Kidney epithelial cell (primary cell): ENCODE measurements at places on chromosomes 1 and 21. TPM values are rescaled to one million over a fixed set of nuclear protein-coding genes. Genes with fewer than 3 reads are reported as not detected.

SRP9 gene
- total RNA-seq, result 316 and 344 TPM in 2 replicates

OR2T12 gene
- not detected in 2 replicates for total RNA-seq

- DNase-seq, result no peak
These were observed 90.5 kb downstream of the VWA5B1 start for GRCh38 chr1:20381045-20381641.

- DNase-seq, result no peak
These were observed 83.2 kb downstream of the RGL1 start for GRCh38 chr1:183887826-183888819.

DNA sequence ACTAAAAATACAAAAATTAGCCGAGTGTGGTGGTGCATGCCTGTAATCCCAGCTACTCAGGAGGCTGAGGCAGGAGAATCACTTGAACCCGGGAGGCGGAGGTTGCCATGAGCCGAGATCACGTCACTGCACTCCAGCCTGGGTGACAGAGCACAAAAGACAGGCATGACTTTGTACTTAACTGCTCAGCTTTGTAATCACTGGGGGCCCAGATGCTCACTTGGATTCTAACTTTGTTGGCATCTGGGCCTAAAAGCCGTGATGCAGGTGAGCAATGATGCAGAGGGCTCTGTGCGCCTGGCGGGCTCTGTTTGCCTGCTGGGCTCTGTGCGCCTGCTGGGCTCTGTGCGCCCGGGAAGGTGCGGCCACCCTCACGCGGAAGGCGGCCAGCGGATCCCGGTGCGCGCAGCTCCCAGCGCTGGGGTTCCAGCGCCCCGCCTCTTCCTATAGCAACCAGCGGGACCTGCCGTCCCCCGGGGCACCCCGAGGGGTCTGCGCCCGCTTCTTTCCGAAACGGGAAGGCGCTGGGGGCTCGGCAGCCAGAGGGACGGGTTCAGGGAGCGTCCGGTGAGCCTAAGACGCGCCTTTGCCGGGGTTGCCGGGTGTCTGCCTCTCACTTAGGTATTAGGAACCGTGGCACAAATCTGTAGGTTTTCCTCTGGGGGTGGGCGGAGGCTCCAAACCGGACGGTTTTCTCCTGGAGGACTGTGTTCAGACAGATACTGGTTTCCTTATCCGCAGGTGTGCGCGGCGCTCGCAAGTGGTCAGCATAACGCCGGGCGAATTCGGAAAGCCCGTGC is 31.7 kb downstream of the PRMT2 start:
- no peak for DNase-seq

DNA sequence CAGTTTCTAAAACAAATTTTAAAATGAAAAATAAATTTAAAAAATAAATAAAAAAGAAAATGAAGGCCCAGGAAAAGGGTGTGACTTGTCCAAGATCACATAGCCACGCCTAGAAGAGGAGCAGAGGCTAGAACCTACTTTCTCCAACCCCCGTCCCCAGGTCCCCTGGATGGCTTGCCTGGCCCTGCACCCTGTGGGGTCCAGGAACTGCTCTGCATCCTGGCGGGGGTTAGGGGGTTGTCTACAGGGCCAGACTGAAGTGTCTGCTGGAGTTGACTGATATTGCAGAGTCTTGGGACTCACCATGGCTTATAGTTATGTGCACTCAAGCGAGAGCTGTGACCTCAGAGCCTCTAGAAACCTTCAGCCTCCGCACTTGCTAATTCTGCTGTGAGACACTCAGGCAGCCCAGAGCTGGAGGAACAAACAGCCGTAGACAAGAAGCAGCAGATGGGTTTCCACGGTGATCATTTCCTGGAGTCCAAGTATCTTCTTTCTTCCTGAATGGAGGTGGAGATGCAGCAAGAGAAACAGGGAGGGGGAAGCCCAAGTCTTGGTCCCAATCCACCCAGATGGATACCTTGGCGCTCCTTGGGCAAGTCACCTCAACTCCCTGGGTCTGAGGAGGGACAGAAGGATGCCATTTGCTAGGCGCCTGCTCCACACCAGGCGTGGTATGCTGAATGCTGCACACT is 5.2 kb upstream of the EXTL1 start:
- DNase-seq, result no peak

DNA sequence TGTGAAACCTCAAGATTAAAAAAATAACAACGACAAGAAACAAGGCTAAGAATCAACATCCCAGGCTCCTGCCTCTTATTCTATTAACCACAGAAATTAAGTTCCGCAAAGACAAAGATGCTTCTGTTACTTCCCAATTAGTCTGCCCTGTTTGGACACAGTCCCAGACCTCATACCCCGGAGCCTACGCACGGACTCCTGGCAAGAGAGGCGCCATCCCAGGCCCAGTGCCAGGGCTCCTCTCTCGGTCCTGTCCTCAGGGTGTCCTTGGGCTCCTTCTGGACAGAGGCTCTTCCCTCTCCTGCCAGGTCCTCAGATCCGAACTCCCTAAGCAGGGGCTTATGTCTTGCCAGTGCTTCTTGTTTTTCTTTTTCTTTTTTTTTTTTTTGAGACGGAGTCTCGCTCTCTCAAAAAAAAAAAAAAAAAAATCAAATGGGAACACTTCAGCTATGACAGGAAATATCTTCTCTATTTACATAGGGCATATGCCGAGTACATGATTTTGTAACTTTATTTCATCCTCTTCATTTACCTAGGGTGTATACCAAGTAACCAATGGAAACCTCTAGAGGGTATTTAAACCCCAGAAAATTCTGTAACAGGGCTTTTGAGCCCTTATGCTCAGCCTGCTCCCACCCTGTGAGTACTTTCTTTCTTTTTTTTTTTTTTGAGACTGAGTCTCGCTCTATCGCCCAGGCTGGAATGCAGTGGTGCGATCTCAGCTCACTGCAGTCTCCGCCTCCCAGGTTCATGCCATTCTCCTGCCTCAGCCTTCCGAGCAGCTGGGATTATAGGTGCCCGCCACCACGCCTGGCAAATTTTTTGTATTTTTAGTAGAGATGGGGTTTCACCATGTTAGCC is 11.7 kb upstream of the ENO1 start:
- no peak for DNase-seq

DNA sequence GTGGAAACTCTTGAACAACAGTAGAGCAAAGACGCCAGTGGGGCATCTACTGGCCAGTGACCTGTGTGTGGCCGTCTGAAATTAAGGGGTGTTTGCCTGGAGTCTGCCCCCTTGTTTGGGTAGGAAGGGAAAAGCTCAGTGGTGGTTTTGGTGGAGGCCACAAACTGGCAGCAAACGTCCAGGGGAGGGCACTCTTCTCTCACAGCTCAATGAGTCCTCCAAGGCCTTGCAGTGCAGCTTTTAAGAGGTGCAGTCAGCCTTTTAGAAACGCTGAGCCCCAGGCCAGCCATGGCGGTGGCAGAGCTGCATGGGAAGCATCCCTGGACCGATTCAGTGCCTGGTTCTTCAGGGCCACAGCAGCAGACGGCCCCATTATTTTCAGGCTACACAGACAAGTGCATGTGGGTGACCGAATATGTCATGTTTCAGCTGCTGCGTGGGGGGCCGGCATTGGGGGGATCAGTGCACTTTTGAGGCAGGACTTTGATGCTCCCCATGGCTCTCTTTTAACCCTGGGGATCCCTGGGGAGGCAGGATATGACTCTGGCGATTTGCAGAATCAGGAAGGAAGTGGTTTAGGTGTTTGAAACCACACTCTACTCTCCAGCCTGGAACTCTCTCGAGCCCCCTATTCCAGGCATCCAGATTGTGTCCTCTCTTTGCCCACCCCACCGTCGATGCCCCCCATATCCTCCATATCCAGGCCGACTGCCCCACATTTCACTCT is 414.0 kb downstream of the PRDM2 start:
- DNase-seq, result no peak
